ENCODE measurements at places on chromosomes 5 and 9.

GRCh38 chr5:83227611-83228010, 150.3 kb downstream of the XRCC4 start:
- DNase-seq: no peak

DNA sequence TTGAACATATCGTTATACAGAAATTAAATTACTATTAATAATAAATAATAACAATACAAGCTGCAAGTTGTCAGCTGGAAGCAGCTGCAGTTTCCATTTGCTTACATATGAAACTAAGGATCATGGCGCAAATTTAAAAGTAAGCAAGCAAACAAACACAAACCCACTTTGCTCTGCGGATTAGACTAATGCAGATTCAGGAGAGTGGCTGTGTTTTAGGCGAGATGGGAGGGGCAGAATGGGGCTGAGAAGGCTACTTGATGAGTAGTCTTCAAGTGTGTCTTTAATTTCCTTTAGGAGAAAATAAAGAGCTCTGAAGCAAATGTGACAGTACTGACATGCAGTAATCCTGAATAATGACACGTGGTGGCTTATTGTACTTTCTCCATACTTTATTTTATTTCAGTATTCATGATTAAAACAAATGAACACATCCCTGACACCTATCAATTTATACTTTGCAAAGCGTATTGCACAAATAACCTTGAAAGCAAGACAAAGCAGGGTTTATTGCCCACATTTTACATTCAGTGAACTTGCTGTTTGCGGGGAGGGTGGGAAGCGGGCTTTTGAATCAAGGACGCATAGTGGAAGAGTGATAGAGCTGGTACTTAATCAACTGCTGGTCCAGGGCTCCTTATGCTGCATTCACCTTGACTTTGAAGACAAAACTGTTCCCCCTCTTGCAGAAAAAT, 221.4 kb upstream of the TRIM32 start:
- no peak for DNase-seq

DNA sequence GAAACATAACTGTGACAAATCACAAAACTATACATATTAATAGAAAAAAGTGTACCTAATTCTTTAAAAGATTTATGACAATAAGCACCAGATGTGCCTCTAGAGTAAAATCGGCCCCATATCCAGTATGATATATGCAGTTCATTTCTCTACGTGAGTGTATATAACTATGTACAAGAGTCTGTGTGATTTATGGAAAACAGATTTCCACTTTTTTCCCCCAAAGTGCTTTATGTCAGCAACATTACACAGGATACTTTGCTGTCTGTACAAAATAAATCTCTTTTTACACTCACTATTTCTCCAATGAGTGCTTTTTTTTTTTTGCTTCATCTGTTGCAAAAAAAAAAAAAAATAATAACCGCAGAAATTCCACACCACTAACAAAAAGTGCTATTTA, 298.8 kb upstream of the RFX3 start:
- DNase-seq: no peak

GRCh38 chr5:63563008-63563917, 399.0 kb downstream of the HTR1A start:
- no peak for DNase-seq

GRCh38 chr9:31608881-31609280, 775.6 kb upstream of the ACO1 start:
- DNase-seq: no peak

DNA sequence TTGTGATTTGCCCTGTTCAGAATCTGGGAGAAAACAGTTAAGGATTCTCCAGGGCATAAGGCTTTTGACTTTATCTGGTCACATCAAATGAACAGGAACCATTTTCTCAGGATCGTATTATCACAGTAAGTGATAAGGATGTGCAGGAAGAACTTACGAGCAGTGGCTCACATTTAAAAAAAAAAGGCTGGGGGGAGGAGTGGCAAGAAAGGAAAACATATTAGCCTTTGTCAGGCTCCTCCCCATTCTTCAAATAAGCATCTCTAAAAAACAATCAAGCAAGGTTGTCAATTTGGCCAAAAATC, 234.3 kb upstream of the TMEM161B start:
- no peak for DNase-seq

DNA sequence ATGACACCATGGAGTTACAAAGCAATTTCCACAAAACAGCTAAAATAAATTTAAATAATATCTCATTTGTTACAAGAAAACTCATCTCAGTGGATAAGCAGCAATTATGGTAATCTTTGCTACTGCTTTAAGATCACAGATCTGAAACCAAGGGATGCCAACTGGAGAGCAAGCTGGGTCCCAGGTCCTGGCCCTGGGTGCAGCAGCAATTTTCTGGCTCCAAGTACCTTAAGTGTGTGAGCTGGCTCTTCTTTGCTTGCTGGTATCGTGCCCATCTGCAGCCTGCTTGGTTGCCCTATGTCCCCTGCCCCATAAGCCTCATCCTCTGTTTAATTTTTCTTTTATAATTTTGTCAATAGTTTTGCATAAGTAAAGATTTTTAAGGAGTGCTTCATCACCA, 41.5 kb upstream of the DIRAS2 start:
- no peak for DNase-seq

- DNase-seq: no peak
These were observed 15.1 kb downstream of the SLC28A3 start for GRCh38 chr9:84325347-84325973.

DNA sequence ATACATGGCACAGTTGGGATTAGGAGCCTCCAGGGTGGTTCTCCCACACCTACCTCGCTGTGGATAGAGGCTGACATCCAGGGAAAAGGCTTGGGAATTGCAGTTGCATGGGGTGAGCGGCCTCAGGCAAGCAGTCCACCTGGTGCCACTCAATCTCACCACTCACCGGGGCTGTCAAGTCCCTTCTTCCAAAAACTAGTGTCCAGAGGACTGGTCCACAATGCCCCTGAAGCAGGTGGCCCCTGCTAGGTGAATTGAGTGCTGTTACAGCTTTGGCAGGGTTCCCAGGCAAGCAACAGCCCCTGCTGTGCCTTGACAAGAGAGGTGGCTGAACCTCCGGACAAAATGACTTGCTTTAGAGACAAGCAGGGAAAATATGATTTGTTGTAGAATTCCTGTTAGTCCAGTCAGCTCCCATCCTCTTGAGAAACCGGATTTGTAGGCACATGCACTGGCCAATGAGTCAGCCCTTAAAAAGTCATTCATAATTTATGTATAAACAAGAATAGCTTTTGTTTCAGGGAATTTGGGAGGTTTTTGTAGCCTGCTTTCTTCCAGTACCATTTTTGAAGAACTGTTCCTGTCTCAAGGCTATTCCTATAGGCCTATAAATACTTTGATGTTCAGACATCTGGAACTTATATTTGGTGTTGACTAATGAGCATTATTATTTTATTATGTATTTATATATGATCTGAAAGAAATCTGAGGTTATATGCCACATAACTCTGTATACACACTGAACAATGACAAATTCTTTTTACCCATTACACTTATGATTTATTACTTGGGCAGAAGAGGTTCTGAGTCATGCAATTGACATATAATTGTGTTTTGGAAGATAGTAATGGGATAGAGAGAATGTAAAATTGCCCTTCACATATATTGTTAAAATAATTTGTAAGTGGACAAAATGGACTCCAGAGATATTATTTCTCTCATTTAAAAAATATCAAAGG, 411.1 kb downstream of the ACTL7B start:
- DNase-seq: no peak

DNA sequence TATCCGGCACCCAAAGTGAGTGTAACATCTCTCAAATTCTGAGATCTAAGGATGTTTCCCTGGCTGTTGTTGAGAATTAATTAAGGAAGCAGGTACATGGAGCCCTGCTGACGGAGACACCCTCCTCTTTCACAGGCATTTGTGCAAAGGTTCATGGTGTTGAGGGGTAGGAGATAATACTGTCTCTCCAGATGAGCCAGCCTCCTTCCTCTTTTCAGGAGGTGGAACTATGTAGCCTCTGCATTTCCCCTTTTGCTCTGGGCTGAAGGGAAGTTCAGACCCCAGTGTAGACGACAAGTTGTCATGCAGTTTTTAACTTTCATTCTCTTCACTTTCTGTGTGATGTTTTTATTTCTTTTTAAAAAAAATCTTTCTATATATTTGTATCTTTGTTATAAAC, 107.5 kb downstream of the GALNT10 start:
- no peak for DNase-seq

Measured in esophagus squamous epithelium (tissue), 5 donors.